NCI-H1092 treated with DMSO at 0.1 percent for 48 hours (cell line): ENCODE measurements at places on chromosomes 3 and 15.

- no peak for DNase-seq
Observed at GRCh38 chr3:117010318-117010717, 300.7 kb downstream of the TUSC7 start.

DNA sequence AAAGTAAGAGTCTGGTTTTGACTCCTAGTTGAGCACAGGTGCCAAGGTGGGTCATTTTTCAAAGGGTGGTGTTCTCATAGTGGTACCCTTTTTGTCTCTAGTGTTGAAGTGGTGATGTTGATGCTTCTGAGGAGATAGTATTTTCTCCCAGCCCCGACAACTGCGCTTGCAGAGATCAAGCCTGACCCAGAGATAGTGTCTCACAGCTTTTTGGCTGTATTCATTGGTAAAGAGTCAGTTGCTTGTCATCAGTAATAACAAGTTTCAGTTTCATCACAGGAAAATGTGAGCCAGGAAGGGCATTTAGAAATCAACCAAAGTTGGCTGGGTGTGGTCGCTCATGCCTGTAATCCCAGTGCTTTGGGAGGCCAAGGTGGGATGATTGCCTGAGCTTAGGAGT lies 139.3 kb downstream of the NFKBIZ start:
- no peak for DNase-seq

GRCh38 chr3:177904621-177905020 lies 631.6 kb upstream of the KCNMB2 start:
- DNase-seq, result no peak

GRCh38 chr3:60729056-60729455 lies 522.2 kb downstream of the FHIT start:
- DNase-seq, result no peak

GRCh38 chr3:127158614-127159229 lies 34.2 kb upstream of the PRR23E start:
- peak; percentile 72 for DNase-seq
